ENCODE measurements at places on chromosomes 2 and 18.

DNA sequence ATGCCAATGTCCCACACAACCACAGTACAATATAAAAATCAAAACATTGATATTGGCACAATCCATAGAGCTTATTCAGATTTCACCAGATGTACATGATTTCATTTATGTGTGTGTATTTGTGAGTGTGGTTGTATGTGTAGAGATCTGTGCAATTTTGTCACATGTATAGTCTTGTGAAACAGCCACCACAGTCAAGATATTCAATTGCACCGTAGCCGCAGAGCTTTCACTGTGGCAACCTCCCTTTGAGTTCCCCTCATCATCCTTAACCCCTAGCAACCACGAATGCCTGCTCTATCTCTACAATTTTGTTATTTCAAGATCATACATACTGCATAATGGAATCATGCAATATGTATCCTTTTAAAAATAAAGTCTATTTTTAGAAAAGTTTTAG is 391.3 kb downstream of the SETBP1 start:
- no peak for DNase-seq

DNA sequence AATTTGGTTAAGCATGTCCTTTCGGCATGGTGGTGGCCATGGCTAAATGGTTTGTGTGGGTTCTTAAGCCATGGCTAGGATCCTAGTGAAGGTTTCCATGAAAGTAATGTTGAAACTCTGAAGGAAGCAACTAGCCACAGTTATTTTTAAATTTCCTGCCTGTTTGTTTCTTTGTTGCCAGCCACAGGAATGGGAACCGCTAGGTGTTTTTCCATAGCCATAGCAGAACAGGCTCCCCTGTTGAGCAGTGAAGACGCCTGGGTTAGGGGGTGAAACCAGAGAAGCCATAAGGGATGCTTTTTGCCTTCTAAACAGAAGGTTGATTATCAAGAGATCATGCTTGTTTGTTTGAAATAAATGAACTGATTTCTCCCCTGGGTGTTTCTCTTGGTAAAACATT is 60.1 kb upstream of the CHMP1B start:
- no peak for DNase-seq

DNA sequence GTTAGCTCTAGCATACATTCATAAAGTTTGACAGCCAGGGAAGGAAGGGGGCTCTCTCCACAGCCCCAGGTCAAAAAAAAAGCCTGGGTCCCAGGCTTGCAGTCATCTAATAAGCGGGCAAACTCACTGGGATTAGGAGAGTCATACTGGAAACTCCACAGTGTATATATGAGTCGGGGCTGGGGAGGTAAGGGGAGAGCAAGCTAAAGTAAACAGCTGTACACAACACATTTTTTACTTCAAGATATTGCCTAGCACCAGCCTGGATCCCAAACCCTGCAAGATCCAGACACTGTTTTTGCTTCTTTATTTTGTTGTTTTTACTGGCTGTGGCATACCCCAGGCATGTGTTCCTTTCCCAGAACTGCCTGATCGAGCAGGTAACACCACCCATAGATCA is 291.3 kb upstream of the TANK start:
- no peak for DNase-seq

GRCh38 chr2:172239944-172240590 is 137.4 kb upstream of the DLX2 start:
- no peak for DNase-seq

DNA sequence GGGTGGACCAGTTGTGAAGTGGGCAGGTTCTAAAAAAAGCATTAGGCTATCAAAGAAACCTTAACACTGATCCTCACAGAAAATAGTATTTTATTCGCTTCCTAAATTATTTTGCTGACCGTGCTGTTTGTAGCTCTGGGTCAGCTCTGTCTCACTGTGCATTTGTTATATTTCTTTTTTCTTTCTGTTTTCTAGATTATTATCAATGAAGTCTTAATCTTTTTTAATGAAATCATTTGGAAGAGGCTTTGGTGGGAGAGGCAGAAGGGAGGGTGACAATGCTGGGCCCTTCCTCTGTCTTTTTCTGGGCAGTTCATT is 213.6 kb downstream of the PTGR3 start:
- no peak for DNase-seq

DNA sequence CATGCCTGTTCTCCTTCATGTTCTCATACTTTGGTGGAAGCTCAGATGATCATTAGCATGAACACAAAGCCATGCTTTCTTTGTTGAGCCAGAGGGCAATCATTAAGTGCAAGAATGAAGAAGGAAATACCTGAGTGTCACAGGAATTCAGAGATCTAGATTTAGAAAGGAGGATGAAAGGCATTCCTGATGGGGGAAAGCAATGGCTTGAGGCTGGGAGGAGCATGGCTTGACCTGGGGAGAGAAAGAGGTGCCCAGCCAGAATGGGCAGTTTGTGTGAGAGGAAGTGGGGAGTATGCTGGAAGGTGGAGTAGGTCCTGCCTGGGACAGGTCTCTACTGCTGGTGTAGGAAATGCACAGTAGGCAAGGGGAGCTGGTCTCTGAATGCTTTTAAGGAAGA is 35.1 kb downstream of the SLC4A3 start:
- DNase-seq = no peak

GRCh38 chr2:16154501-16155280 is 214.3 kb downstream of the MYCN start:
- no peak for DNase-seq

GRCh38 chr2:236768393-236769140 is 198.9 kb downstream of the ACKR3 start:
- no peak for DNase-seq

- no peak for DNase-seq
These were observed 793.7 kb upstream of the FANCL start for GRCh38 chr2:59034837-59035236.

DNA sequence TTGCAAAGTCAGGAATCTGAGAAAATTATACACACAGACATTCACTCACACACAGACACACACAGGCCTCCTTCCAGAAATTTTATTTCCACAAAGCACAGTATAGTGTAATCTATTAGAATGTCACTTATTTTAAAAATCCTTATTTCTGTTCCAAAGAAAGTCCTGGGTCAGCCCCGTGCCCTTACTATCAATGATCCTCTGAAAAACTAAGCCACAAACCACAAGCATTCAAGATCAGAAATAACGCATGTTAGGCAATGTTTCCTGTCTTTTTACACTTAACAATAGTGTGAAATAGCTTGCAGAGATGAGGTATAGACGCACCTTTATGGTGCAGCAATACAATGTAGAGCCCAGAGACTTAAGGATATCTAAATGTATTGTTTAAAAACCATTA is 25.8 kb downstream of the TBC1D8 start:
- DNase-seq = no peak

GRCh38 chr2:160741271-160741670 is 247.7 kb upstream of the RBMS1 start:
- DNase-seq = no peak

DNA sequence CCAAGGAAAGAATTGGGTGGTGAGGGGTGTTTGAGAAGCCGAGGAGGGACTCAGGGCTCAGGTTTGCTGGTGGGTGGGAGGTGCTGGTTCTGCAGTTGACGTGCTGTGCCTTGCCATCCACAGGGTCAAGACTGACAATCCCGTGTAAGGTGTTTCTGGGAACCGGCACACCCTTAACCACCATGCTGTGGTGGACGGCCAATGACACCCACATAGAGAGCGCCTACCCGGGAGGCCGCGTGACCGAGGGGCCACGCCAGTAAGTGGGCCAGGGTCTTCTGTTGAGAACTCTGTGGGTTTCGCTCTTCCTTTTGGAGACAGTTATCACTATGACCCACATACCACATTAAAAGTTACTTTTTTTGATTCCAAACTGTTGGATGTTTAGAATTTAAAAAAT is 32.6 kb downstream of the IL1R2 start:
- no peak for DNase-seq

- no peak for DNase-seq
These were observed 105.6 kb downstream of the TGFA start for GRCh38 chr2:70448041-70448440.

GRCh38 chr18:61400716-61401115 is 67.5 kb downstream of the CDH20 start:
- DNase-seq = no peak

DNA sequence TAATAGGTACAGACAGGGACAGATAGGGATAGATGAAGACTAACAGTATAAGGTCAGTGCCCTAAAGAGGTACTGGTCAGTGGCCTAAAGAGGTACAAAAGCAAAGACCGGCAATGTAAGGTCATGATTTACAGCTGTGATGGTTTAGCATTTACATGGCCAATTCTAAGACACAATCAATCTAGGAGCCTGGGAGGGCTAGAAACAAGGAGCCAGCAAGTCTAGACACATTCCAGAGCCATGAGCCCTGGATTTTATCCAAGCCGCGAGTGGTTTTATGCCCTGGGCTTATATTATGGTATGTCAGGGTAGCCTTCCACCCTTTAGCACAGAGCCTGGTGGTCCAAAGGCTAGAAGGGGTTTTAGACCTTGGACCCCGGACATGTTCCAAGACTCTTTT is 124.2 kb downstream of the CBLN2 start:
- DNase-seq = no peak

DNA sequence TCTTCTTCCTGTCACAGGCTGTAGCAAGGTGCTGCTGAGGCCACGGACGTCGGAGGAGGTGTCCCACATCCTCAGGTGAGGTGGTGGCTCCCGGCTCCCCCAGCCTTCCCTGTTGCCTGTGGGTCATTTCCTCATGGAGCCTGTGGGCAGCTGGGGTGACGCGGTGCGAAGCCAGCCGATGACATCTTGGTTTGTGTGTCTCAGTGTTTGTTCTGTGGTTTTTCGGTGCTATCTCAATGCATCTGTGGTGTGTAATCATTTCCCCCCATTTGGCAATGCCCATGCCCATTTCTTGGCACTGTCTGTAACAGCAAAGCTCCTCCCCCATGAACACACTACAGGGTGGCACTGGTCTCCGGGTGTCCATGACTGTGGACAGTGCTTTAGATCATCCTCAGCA is 6.6 kb downstream of the D2HGDH start:
- DNase-seq = peak; percentile 23

GRCh38 chr2:204669382-204669781 is 124.1 kb downstream of the PARD3B start:
- DNase-seq = no peak

- DNase-seq = no peak
These were observed 226.2 kb upstream of the TNP1 start for GRCh38 chr2:217086038-217086522.

DNA sequence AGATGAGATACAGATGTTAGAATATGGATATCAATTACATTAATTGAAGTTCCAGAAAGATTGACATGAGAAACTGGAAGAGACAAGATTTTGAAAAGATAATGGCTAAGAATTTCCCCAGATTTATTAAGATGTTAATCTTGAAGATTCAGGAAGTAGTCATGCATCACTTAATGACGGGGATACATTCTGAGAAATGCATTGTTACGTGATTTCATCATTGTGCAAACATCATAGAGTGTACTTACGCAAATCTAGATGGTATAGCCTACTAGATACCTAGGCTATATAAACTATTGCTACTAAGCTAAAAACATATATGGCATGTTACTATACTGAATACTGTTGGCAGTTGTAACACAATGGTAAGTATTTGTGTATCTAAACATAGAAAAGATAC is 6.8 kb upstream of the CHMP3 start:
- DNase-seq = no peak

DNA sequence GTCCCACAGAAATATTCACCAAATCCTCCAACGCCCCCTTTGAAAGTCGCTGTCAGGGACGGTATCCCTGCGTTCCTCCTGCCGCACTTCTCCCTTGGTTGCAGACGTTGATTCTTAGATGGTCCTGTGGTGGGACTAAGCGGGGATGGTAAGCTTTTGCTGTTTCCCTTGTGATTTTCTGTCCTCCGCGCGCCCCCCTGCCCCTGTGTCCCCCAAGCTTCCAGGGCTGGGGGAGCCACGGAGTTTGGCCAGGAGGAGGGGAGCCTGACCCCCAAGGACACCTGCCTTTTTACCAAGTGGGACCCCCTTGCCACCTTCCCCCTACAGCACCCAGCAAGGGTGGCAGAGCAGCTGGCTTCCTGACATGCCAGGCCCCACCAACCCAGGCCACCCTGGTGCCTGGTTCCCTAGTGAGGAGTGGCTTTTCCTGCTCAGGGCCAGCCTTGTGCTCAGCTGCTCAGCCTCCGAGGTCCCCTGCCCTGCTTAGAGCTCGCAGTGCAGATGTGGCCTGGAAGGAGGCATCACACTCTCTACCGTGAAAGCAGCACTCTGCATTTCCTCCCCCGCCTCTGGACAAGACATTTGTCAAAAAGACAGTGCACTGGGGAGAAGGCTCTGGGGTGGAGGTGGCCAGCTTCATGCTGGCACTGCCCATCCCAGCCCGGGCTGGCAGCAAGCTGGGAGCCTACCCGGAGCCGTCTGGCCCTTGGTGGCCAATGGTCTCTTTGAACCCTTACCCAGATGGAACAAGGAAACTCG is 49.4 kb downstream of the TWIST2 start:
- DNase-seq = no peak

GRCh38 chr18:43234889-43235288 is 42.4 kb downstream of the SYT4 start:
- DNase-seq = no peak

GRCh38 chr2:56227811-56228210 is 44.0 kb downstream of the CCDC85A start:
- DNase-seq = no peak

DNA sequence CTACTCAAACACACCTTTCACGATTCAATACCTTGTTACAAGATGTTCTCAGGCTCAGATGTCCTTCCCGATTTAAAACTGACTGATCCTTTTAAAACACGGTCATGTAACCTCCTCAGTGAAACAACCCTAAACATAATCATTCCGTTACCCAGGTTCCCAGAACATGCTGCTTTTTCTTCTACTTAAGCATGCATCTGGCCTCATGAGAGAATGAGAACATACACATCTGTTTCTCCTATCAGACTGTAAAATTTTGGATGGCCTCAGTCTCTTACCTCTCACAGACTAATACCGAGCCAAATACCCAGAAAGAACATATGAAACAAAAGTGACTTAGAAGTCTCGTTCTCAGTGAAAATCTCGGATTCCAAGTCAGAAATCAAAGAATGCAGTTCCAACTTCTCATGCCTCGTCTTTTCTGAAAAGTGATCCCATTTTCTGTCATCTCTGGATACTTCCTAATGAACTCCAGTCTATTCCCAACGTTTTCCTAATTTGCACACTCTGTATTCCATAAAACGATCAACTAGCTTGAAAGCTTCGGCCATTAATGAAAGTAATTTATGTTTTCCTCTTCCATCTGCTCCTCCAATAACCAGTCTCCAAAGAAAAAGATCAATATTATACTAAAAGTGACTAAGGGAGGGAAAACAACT is 919 bp downstream of the SF3B1 start:
- DNase-seq = no peak

- no peak for DNase-seq
These were observed 98.8 kb downstream of the LCLAT1 start for GRCh38 chr2:30545875-30546274.

- DNase-seq = no peak
These were observed 307.0 kb upstream of the CWC22 start for GRCh38 chr2:180314086-180314485.

DNA sequence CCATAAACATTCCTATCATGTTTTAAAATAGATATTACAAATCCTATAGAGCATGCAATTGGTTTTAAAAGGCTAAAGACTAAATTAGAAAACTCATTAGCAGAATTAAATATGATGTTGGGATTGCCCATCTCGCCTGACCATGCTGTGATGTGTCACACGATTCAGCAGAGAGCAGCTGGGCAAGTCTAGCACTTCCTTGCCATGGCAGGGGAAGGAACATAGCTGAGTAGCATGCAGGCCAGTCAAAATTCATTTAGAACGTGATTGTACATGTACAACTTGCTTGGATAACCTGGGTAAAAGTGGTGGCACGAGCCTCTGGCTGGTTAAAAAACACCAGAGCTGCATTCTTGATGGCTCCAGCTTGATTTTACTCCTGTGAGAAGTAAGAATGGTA is 81.3 kb downstream of the SCN3A start:
- DNase-seq = no peak

- no peak for DNase-seq
These were observed 27.7 kb upstream of the ITGAV start for GRCh38 chr2:186562209-186562578.

Data from CD4-positive, alpha-beta T cell treated with Interleukin-4 for 1 hour (primary cell).